ENCODE measurements at places on chromosomes 13 and 19. TPM values are rescaled to one million over a fixed set of nuclear protein-coding genes. Genes with fewer than 3 reads are reported as not detected.
A peak's percentile ranks its signal among the peaks of the same experiment; 100 is the strongest.

DNA sequence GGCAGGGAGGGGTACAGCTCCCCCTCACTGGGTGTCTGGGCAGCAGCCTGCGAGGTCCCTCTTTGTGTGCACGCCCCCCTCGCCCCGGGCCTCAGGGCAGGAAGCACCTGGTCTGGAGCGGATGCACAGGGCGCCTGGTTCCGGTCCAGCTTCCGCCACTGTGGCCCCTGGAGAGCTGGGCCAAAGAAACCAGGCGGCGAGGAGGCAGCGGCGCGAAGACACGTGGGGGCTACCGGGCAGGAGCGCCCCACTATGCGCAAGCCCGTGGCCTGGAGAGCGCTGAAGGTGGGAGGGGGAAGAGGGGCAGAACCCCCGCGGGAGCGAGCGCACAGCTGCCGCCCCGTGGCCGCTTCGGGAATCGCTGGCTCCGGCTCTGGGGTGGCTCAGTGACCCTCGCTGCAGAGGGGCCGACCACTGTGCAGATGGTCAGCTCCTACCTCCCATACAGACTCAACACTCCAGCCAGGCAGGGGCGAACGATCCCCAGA, 1.7 kb upstream of the LYL1 start:
- DNase-seq: peak; percentile 92

DNA sequence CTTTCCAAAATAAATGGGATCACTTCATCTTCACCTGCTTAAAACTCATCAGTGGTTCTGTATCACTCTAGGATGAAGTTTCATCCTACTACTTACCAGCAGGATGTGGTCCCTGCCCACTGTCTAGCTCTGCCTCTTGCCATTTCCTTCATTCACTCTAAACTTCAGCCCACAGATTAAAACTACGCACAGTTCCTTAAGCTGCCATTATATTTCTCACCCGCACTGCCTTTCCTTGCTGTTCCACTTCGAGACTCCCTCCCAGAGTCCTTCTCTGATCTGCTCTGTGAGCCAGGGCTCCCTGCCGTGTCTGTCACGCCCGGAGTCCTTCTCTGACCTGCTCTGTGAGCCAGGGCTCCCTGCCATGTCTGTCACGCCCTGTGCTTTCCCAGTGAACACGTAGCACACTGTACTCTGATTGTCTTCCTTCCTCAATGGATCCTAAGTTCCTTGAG, 52.0 kb upstream of the NPAS1 start:
- peak; percentile 79 for DNase-seq

DNA sequence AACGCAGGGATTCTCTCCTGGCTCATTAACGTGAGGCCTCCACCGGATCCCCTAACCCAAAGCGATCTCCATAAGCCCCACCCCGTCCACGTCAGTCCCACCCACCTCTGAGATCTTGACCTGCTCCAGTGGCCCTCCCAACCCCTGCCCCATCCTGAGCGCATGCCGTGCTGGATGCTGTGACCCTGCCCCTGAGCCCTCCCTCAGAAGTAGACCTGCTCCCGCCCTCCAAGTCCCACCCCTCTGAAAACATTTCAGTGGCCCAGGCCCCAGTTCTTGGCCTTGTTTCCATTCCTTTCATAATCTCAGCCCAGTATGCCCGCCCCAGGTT, 19.9 kb downstream of the LMTK3 start:
- DNase-seq: no peak

GRCh38 chr13:102042746-102043145, 359.1 kb downstream of the FGF14 start:
- DNase-seq: no peak

- peak; percentile 59 for DNase-seq
These were observed 14.9 kb upstream of the GPR18 start for GRCh38 chr13:99273128-99273527.

DNA sequence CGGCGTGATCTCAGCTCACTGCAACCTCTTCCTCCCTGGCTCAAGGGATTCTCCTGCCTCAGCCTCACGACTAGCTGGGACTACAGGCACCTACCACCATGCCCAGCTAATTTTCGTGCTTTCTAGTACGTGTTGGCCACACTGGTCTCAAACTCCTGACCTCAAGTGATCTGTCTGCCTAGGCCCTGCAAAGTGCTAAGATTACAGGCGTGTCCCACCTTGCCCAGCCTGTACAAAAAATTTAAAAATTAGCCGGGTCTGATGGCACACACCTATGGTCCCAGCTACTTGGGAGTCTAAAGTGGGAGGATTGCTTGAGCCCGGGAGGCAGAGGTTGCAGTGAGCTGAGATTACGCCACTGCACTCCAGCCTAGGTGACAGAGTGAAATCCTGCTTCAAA, 4.7 kb upstream of the MEX3D start:
- no peak for DNase-seq

DNA sequence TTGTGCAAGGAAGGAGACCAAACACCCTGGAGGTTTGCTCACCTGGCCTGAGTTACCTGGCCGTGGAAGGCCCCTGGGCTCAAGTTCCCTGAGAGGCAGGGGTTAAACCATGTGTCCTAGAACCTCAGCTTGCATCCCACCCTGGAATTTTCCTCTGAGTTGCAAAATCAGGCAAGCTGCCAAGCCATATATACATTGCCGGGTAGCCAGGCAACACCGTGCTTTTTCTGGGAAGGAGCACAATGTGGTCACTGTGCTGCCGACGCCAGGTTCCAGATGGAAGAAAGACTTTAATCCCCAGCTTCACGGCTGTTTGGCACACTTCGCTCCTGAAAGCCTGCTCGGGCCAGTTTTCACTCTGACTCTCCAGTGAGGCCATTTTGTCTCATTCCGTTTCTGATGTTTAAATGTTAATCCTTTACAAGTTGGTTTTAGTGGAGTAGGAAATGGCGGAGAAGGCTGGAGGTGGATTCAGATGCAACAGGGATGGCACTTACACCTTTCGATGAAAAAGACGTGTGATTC, 60.1 kb upstream of the PEG3 start:
- DNase-seq: no peak

Gene SPACA4
- total RNA-seq: not detected

Gene LGALS4
- total RNA-seq: 1.7 TPM

Measured in activated CD4-positive, alpha-beta T cell treated with anti-CD3 and anti-CD28 coated beads, Interleukin-2, amount 10 ng/mL, durations not matched to agents 24 days and 14 days (primary cell).